ENCODE measurements at places on chromosomes 7 and 10.

DNA sequence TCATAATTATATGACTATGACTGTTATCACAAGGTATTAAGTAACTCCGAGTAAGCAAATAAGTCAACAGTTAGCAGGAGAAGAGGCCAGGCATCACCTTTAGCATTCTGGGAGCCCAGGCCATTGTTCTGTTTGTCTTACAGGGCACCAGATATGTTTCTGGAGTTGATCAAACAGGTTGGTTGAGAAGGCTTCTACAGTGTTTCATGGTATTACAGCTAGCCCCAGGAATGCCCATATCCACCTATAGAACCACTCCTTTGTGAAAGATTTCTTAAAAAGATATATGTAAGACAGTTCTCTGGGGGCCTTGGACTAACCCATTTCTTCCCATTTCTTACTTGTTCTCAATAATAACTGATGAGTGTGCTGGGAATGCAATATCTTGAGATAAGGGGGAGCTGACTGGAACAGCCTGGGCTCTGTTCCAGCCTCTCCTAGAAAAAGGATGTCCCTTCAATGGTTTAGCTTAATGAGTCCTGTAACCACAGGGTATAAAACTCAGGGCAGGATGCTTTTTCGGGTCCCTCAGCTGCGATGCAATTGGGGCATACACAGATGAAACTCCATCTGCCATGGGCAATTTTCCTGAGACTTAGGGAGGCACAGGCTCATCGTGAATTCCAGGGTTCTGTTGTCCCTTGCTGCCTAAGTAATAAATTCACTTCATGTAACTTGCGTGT, 286.4 kb downstream of the BAMBI start:
- no peaks in the 10 kb centered on the region for H3K27me3 ChIP-seq
- H3K36me3 ChIP-seq, result no peaks in the 10 kb centered on the region
- H3K27ac ChIP-seq, result no peak overlapping the region
- H3K4me1 ChIP-seq, result no peaks in the 10 kb centered on the region

DNA sequence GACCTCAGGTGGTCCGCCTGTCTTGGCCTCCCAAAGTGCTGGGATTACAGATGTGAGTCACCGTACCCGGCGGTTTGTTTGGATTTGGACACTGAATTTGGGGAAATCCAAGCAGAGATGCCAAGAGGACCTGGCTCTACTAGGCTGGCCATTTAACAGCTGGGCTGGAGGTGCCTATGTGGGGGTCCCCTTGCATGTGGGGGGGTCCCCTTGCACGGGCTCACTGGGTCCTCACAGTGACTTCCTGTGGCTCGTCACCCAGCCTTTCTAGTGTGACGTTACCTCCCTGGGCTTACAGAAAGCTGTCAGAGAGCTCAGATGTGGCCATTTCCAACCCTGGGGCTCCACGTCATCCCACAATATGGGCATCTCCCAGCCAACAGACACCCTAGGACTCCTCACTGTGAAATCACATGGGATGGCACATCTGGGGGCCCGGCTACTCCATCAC, 49.3 kb upstream of the GNA12 start:
- H3K4me3 ChIP-seq, result no peak overlapping the region
- no peak for DNase-seq
- H3K27me3 ChIP-seq, result no peaks in the 10 kb centered on the region
- H3K4me1 ChIP-seq, result peaks cover 12% of the 10 kb centered on the region
- no peaks in the 10 kb centered on the region for H3K36me3 ChIP-seq

GRCh38 chr7:151439855-151440798, at the start of gene CRYGN:
CRYGN (minus strand) TSS chr7:151440141; CDS start chr7:151439917, 224 bp downstream.
- no peaks in the 10 kb centered on the region for H3K27me3 ChIP-seq
- peak within 1 kb of the TSS; percentile 94 for H3K27ac ChIP-seq
- H3K36me3 ChIP-seq, result no peaks in the 10 kb centered on the region
- DNase-seq, result no peak
- peak within 1 kb of the TSS; percentile 85 for H3K4me3 ChIP-seq

GRCh38 chr10:96450529-96451207, 63.1 kb downstream of the TLL2 start:
- H3K4me3 ChIP-seq, result no peak overlapping the region
- H3K36me3 ChIP-seq, result no peaks in the 10 kb centered on the region
- peaks cover 63% of the 10 kb centered on the region for H3K27me3 ChIP-seq
- no peaks in the 10 kb centered on the region for H3K4me1 ChIP-seq
- no peak for DNase-seq

GRCh38 chr10:74754381-74754821, 72.0 kb upstream of the KAT6B start:
- H3K27me3 ChIP-seq, result no peaks in the 10 kb centered on the region
- no peaks in the 10 kb centered on the region for H3K36me3 ChIP-seq
- DNase-seq, result no peak

DNA sequence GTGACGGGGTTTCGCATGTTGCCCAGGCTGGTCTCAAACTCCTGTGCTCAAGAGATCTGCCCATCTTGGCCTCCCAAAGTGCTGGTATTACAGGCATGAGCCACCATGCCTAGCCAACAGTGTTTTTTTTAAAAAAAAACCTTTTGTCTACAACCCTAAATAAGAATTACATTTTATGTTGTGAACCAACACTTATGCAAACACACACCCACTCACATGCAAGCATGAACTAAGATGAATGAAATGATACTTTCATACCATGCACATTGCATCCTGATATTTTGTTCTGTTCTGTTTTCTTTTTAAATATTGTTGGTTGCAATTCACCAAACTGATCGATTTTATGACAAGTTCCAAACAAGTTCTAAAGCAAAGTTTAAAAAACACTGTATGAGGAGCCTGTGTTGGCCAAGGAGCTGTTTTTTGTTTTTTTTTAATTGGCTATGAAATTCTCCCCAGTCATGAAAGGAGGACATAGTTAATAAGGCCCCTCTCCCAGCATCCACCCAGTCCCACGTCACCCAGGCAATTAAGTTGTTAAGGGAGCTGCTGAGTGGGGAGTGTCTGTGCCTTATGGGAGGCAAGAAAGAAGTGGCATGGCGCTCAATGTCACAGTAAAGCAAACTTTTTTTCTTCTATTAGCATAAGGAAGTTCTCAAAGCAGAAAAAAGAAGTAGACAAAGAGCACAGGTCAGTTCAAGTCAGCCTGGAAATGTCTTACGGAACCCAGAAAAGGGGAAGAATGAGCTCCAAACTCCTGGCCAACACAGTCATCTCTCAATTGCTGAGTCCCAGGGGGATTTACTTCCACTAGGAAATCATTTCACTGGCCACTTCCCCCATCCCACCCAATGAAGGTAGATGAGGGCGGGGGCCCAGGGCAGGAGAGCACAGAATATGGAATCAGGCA, 50.1 kb downstream of the NOD1 start:
- peaks cover 14% of the 10 kb centered on the region for H3K36me3 ChIP-seq
- H3K27me3 ChIP-seq, result no peaks in the 10 kb centered on the region
- no peak overlapping the region for H3K27ac ChIP-seq
- no peak overlapping the region for H3K4me3 ChIP-seq

GRCh38 chr7:133845005-133845404, 282.1 kb upstream of the LRGUK start:
- no peak for DNase-seq
- H3K27me3 ChIP-seq, result no peaks in the 10 kb centered on the region
- H3K36me3 ChIP-seq, result no peaks in the 10 kb centered on the region
- peaks cover 2% of the 10 kb centered on the region for H3K4me1 ChIP-seq
- H3K27ac ChIP-seq, result no peak overlapping the region

GRCh38 chr7:30476459-30477145, 2.0 kb downstream of the NOD1 start:
- no peaks in the 10 kb centered on the region for H3K27me3 ChIP-seq
- H3K4me3 ChIP-seq, result peak overlapping the region; percentile 60
- no peak for DNase-seq
- peak overlapping the region; percentile 53 for H3K27ac ChIP-seq

DNA sequence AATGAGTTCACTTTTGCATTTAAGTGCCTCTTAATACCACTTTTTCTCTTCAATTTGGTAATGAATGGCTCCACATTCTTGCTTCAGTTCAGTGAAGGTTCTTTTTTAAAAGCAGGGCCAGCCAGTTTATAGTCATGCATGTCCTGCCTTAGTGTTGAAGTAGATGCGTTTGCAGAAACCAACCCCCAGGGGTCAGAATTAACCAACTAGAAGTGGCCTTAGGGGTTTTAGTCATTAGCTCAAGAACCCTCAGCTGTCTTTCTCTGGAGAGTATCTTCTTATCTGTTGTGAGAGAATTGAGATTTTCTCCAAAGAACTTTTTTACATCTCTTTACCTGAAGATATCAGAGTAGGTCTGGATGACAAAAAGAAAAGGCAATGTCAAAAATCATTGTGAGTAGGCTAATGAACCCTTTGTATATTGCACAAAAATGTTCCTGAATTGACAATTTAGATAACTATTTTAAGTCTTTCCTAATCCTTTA, 82.2 kb downstream of the PIK3CG start:
- H3K4me3 ChIP-seq, result no peak overlapping the region
- peaks cover 42% of the 10 kb centered on the region for H3K27me3 ChIP-seq
- no peak overlapping the region for H3K27ac ChIP-seq
- H3K4me1 ChIP-seq, result peaks cover 3% of the 10 kb centered on the region

DNA sequence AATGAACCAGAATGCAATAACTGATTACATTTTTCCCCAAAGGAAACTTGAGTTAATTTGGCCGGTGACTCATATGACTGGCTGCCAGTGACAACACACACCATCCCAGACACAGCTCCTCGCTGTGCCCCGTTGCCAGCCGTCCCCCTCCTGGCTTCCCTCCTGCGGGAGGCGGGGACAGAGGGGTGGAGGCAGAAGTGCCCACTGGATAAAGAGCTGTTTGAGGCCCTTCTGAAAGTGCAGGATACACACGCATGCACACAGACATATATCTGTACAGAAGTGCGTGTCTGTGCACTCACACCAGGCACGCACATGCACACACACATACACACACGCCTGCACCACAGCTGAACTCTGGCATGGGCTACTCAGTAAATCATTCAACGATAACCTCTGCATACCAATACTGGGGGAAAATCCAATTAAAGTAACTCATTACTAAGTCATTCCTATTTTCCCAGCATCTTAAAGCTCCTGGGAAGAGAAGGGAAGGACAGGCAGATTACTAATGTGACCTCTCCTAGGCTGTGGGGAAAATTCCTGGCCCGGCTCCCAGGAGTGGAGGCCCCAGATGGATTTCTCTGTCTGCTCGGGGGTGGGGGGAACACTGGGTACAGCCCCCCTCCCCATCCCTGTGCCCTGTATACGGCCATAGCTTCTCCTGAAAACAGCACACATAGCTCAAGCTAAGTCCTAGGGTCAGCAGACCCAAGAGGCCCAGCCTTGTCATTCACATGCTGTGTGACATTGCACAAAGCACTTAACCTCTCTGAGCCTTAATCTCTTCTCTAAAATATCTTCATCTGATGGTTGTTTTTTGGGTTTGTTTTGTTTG, 52.3 kb upstream of the MYL10 start:
- DNase-seq, result no peak
- H3K4me3 ChIP-seq, result no peak overlapping the region
- H3K27ac ChIP-seq, result no peak overlapping the region
- no peaks in the 10 kb centered on the region for H3K27me3 ChIP-seq

- H3K4me3 ChIP-seq, result no peak overlapping the region
- H3K27me3 ChIP-seq, result no peaks in the 10 kb centered on the region
- no peak overlapping the region for H3K27ac ChIP-seq
- H3K4me1 ChIP-seq, result no peaks in the 10 kb centered on the region
- H3K36me3 ChIP-seq, result no peaks in the 10 kb centered on the region
Measured at GRCh38 chr7:85074016-85074415, 112.8 kb downstream of the SEMA3D start.

GRCh38 chr7:6530626-6531491, 20.4 kb downstream of the GRID2IP start:
- H3K27me3 ChIP-seq, result peaks cover 24% of the 10 kb centered on the region
- H3K36me3 ChIP-seq, result peaks cover 4% of the 10 kb centered on the region
- peaks cover 13% of the 10 kb centered on the region for H3K4me1 ChIP-seq
- H3K4me3 ChIP-seq, result peak overlapping the region; percentile 80
- no peak overlapping the region for H3K27ac ChIP-seq

DNA sequence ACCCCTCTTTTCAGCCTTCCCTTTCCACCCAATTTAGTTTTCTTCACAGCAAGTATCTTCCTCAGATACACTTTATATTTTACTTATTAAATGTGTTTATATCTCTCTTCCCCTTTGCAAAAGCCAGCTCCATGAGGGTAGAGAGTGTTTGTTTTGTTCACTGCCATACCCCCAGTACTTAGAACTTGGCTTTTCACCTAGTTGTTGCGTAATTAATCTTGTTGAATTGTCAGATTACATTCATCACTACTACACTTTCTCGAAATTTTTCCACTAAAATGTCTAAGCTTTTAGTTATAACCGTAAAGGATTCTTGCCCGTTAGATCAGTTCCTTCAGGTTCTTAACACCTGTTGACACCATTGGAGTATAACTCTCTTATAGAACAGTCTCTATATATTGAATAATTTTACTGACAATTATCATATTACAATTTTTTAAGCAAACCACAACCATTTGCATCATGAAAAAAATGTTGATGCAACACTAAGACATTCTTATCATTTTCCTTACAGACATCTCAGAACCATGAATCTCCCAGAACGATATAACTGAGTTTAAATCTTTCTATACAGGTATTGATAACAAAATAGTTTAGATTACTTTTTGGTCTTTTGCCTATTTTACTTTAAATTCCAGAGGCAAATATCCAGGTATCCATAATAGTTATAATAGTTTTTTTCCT, 29.9 kb downstream of the VWDE start:
- peaks cover 4% of the 10 kb centered on the region for H3K36me3 ChIP-seq
- H3K4me1 ChIP-seq, result peaks cover 5% of the 10 kb centered on the region
- no peak overlapping the region for H3K4me3 ChIP-seq
- DNase-seq, result no peak

GRCh38 chr10:20970044-20970443, 72.9 kb upstream of the NEBL start:
- no peaks in the 10 kb centered on the region for H3K36me3 ChIP-seq
- no peak for DNase-seq
- no peaks in the 10 kb centered on the region for H3K27me3 ChIP-seq
- no peak overlapping the region for H3K27ac ChIP-seq
- no peaks in the 10 kb centered on the region for H3K4me1 ChIP-seq

GRCh38 chr7:101913851-101914250, 96.4 kb downstream of the CUX1 start:
- peak overlapping the region; percentile 47 for H3K27ac ChIP-seq
- DNase-seq, result no peak
- H3K4me1 ChIP-seq, result peaks cover 15% of the 10 kb centered on the region
- H3K36me3 ChIP-seq, result peaks cover 5% of the 10 kb centered on the region

DNA sequence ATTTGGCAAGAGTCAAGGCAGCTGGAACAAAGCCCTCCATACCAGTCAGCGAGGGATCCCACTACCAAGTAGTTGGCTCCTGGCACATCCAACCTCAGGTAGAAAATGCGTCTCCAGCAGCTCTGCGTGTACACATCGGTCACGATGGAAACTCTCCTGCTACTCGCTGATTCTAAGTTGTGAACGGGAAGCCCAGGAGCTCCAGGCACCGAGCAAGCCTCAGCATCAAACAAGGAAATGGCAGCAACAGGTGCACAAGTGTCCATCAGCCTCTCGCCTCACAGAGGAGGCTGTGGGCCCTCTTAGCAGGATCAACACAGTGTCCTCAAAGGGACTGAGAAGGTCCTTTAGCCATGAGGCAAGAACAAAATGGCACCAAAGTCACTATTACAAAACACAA, 127.0 kb downstream of the TCERG1L start:
- no peak for DNase-seq
- H3K4me1 ChIP-seq, result no peaks in the 10 kb centered on the region
- H3K27ac ChIP-seq, result no peak overlapping the region
- peaks cover 7% of the 10 kb centered on the region for H3K27me3 ChIP-seq
- no peaks in the 10 kb centered on the region for H3K36me3 ChIP-seq

- no peaks in the 10 kb centered on the region for H3K4me1 ChIP-seq
- H3K4me3 ChIP-seq, result no peak overlapping the region
- H3K27ac ChIP-seq, result no peak overlapping the region
- DNase-seq, result no peak
Measured at GRCh38 chr10:123721441-123722049, 55.4 kb downstream of the GPR26 start.
